Right renal cortex interstitium (tissue), 3 donors: ENCODE measurements at places on chromosomes 2 and 18.
A peak's percentile ranks its signal among the peaks of the same experiment; 100 is the strongest.

DNA sequence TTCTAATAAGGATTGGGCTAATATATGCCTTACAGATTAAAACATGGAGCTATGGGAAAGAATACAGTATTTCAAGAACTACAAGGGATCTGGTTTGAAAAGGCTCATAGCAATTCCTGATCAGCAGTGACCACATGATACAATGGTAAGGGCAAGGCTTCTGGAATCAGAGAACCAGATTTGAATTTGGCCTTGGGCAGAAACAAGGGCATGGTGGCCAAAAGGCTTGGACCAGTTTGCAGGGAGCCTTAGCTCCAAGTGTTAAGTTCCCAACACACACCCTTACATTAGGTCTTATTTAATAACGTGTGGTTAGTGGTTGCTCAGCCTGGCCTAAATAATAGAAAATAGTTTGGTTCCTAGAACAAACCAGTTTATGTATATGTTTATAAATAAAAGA, 87.7 kb downstream of the ZAP70 start:
- DNase-seq = no peak

DNA sequence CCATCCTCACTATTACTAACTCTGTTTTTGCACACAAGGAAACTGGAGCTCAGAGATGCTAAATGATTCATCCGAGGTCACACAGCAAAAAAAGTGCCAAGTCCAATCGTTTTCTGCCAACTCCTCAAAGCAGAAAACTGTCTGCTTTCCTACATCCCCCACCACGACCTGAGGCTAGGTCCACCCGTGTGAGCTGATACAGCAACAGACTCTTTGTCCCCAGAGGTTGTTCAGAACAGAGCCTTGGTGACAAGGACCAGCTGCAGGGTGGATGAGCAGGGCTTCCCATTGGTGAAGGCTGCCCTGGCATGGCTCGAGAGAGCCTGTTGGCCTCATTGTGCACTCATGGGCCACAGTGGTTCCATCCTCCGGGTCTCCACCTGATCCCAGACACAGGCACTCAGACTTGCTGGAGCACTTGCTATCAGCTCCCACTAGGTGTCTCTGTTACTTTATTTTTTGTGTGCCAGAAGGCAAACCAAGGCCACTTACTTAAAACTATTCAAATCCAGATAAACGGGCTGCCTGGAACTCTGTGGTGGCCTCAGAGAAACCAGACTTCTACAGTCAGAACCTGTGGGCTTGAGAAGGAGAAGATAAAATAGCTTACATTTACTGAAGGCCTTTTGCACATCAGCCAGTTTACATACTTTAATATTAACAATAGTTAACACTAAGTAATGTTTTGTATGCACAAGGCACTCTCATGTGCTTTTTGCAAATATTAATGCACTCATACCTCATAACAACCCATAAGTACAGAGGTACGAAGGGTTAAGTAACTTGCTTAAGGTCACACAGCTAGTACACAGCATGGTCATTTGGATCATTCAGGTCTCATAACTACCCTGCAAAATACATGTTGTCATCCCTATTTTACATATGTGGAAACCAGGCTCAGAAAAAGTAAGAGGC, 62.9 kb upstream of the CTIF start:
- DNase-seq = no peak

GRCh38 chr2:218079943-218080913, 11.2 kb downstream of the RUFY4 start:
- DNase-seq = no peak

DNA sequence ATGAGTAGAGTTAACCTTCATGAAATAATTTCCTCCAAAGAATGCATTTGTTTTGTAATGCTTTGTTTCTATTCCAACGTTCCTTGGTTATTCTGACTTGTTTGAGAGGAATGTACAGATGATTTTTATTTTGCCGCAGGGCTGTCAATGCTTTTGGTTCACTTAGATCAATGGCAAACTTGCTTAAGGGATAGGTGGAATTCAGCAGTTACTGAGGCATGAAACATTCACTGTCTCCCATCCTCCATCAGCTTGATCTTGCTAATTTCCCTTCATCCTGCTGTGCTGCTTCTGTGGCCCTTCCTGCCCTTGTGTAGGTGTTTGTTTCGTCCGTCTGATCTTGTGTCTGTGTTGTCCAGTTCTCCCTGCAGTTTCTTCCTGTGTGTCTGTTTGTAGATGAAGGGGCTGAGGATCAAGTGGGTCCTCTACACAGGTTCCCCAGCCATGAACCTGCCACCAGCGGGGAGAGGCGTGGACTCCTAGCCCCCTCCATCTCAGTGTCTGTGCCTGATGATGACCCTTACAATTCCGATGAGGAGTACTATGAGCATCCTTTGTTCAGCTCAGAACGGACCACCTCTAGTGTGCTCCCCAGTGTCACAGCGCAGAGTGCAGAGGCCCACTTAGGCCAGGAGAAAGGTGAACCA, 84.2 kb upstream of the UNC80 start:
- DNase-seq = no peak

DNA sequence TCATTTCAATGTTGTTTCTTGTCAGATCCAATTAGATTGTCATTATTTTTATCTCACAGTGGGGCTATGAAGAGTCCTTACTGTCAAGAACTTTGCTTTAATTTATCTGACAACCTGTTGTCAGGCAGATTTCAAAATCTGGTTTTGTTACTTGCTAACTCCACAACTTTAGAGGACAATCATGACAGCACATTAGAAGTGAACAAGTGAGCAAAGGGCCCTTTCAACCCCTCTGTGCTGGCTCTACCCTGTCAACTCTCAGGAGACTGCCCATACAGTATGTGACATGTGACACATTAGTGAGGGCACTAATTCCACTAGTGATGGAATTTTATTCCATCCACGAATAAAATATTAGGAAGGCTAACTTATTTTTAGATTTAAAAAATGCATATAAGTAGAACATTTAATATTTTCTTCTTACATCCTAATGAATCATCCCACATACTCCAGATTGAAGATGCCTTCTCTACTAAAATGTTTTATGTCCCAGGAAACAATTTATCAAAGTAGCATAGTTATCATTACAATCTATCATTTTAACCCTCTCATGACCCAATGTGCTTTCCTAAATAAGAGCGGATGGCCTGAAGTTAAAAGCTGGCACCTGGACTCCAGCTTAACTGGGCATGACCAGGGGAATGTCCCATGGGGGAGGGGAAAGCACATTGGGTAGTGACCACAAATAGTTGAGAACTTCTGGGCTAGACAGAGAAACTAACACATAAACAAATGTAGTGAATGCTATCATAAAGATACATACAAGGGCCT, 97.6 kb upstream of the PPP1CB start:
- DNase-seq = no peak

DNA sequence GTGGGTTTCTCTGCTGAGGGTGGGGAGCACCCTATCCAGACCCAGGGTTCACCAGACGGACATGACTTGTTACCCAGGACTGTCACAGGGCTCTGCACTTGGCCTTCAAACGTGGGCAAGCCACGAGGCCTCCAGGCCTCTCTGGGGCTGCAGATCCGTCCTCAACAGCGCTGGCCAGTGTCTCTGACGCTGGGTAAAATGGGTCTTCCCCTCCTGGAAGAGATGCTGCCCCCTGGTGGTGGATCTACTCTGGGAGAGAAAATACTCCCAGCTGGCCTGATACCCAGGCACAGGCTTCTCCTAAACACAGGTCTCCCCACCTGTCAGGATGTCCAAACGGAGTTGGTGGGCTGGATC, 3.7 kb downstream of the GPR17 start:
- no peak for DNase-seq

- no peak for DNase-seq
These were observed 325.9 kb upstream of the SLC39A10 start for GRCh38 chr2:195331129-195331528.

DNA sequence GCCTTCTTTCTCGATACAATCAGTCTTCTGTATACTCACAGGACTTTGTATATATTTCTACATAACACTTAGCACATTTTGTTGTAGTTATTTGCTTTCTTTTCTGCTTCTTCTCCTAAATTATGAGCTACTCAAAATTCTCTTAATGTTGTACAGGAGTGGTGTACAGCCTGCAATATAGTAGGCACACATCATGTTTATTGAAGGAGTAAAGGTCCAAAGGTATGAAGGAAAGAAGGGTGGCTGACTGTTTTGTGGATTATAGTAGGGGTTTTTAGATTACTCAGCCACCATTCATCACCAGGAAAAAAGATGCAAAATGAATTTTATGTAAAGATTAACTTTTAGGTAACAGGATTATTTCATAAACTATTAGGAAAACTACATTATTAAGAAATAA, 54.1 kb downstream of the C18orf54 start:
- DNase-seq = no peak

- no peak for DNase-seq
These were observed 86.7 kb upstream of the NARS1 start for GRCh38 chr18:57708288-57708687.

- no peak for DNase-seq
These were observed 110.0 kb downstream of the HDAC4 start for GRCh38 chr2:239290618-239291474.

DNA sequence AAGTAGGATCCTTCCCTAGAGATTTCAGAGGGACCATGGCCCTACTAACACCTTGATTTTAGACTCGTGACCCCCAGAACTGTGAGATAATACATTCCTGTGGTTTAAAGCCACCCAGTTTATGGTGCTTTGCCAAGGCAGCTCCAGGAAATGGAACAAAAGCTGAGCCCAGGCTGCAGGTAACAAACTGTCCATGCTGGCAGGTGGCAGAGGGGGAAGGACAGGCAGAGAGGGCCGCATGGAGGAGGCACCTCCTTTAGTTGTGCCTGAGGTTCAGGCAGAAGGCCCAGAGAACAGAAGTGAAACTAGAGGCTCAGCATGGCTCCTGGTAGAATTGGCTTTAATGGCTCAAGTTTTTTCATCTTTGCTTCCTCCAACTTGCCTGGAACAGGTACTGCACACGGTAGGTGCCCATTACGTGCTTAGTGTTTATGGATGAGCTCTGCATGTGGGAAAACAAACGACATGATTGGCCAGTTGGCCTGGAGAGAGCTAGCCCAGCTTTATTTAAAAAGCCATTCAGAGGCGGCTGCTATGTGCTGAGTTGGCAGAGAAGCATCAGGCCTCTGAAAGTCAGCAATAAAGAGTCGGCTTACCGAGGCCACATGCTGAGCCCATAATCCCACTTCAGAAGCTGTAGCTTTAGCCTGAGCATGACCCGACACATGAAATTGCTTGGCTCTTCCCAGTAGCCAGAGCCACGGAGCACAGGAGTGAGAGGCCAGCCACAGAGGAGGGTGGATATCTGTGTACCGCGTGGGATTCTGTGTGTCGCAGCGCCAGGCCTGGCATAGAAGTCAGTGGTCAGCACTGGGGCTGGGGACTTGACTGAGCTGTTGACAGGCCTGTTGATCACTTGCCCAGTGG, 36.5 kb downstream of the HS1BP3 start:
- DNase-seq = no peak

GRCh38 chr18:11258039-11258610, 108.8 kb upstream of the PIEZO2 start:
- no peak for DNase-seq

- DNase-seq = no peak
These were observed 27.6 kb upstream of the OTOS start for GRCh38 chr2:240168041-240168440.

DNA sequence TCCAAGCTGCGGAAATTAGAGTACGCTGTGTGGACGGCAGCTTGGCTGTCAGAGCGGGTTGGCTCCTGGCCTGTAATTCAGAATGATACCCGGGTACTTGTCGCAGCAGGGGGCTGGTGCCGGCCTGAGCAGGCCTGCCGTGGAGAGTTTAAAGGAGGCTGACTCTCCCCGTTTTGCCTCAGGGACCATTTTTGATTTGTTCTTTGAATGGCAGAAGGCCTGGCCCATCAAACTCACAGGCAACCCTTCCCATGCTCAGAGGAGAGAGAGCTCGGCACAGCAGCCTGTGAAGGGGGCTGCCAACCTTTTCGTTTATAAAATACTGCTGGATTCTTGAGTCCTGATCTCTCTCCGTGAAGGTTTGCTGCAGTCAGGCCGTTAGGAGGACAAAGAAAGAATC, 151.3 kb downstream of the KLHL29 start:
- no peak for DNase-seq

DNA sequence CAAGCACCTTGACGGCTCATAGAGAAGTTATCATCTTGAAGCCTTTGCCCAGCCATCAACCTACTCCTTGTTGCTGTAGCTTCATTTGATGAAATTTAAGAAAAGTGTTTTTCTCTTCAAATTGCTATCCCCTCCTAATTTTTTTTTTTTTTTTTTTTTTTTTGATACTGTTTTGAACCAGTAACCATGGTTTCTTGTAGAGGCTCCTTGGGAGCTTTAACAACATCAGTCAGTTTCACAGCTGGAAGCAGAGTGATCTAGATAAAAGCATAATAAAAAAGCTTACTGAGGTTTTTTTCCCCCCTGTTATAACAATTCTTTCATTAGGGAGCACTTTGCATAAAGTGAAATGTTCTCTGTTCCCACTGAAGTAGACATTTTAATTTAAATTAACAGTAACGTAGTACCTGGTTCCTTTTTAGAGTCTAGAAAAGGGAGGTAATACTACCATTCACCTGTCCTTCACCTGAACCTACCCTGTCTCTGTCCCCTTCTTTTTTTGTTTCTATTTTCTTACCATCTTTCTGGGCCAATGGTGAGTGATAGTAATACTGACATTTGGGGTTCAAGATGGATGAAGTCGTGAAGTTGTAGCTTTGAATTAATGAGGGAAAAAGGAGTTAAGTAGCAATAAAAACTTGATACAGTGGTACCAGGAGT, 101.5 kb downstream of the NCOA1 start:
- no peak for DNase-seq

GRCh38 chr18:3879114-3879835, 429.3 kb downstream of the TGIF1 start:
- no peak for DNase-seq

GRCh38 chr2:59322005-59322404, 1080.9 kb upstream of the FANCL start:
- DNase-seq = no peak

DNA sequence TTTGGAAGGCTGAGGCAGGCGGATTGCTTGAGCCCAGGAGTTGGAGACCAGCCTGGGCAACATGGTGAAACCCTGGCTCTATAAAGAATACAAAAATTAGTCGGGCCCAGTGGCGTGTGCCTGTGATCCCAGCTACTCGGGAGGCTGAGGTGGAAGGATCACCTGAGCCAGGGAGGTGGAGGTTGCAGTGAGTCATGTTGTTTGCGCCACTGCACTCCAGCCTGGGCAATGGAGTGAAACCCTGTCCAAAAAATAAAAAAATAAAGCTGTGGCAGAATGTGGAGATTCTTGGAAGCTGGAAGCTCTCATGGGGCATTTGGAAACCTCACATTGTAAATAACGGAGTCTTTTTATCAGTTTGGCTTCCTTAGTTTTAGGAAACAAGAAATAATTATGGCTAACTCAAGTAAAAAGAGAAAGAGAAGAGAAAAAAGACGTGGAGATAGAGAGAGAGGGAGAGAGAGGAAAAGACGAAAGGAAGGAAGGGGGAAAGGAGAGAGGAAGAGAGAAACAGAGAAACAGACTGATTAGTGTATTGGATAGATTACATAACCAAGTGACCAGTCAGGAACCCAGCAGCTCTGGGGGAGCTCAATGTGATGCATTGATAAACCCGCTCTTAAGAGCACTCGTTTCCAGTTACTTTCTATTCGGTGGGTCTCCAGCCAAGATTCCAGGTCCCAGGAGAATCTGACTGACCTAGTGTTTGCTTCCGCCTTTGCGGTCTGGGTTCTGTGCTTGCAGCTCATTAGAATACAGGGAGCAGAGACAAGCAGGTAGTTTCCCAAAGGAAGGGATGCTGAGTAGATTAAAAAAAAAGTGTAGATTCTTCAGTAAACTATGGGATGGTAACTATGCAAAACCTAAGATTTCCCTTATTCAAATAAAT, 1.1 kb upstream of the SPAST start:
- peak; percentile 16 for DNase-seq
